ENCODE measurements at places on chromosomes 3 and 15. TPM values are rescaled to one million over a fixed set of nuclear protein-coding genes. Genes with fewer than 3 reads are reported as not detected.

DNA sequence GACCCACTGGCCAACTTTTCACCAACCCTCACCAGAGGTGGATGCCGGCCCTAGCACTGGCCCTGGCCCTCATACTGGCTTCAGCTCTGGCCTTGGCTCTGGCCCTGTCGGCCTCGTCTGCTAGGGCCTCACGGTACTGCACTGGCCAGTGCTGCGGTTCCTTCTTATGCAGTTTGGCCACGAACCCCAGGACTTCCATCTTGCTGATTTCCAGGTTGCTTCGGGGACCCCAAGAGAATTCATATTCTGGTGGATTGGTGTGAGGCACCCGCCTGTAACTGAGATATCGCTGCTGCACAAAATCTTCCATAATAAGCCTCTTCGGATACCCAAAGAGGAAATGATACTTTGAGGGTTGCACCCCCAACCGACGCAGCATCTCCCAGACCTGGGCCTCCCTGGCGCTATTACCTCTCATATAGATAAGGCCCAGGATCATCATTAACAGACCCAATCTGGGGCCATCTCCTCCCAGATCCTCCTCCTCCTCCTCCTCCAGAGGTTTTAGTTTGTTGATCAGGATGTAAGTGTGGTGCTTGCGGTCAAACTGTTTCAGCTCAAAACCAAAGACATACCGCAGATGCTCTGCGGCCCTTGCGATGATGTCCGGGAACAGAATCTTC is 883 bp downstream of the MAGEF1 start:
- H3K27ac ChIP-seq, result peak overlapping the region; percentile 79
- no peak for DNase-seq
- H3K27me3 ChIP-seq, result no peaks in the 10 kb centered on the region
- H3K4me3 ChIP-seq, result peak overlapping the region; percentile 91
- peaks cover 10% of the 10 kb centered on the region for H3K36me3 ChIP-seq
- H3K4me1 ChIP-seq, result peaks cover 14% of the 10 kb centered on the region

DNA sequence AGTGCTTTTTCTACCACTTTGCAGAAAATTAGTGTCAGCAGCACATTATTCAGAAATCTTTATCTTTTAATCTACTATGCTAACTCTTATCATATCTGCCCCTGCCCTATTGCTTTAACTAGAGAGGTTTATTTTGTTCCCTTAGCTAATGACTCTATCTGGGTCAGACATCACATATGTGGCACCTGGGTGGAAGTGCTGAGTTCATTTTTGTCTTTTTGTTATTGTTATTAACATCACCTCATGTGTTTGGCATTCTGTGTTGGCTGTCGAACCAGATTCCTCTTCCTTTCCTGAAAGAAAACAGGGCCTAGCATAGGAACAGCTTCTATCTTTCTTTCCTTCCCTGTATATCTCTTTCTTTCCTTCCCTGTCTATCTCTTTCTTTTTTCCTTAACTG is 100.7 kb downstream of the RBMS3 start:
- H3K36me3 ChIP-seq, result no peaks in the 10 kb centered on the region
- H3K27ac ChIP-seq, result no peak overlapping the region
- DNase-seq, result no peak
- H3K4me3 ChIP-seq, result no peak overlapping the region

MYO5A gene
- total RNA-seq, result 10.7 TPM

KATNBL1 gene
- total RNA-seq, result 40.4 TPM

GRCh38 chr3:105800320-105800719 is 68.5 kb downstream of the CBLB start:
- no peak overlapping the region for H3K27ac ChIP-seq
- no peak overlapping the region for H3K4me3 ChIP-seq
- H3K27me3 ChIP-seq, result no peaks in the 10 kb centered on the region

AGBL1 gene
- not detected for total RNA-seq

GRCh38 chr3:194330160-194330559 is 21.0 kb downstream of the CPN2 start:
- no peak overlapping the region for H3K4me3 ChIP-seq
- H3K27me3 ChIP-seq, result no peaks in the 10 kb centered on the region
- no peak overlapping the region for H3K27ac ChIP-seq
- peaks cover 19% of the 10 kb centered on the region for H3K4me1 ChIP-seq
- DNase-seq, result no peak

- no peak overlapping the region for H3K27ac ChIP-seq
- no peak overlapping the region for H3K4me3 ChIP-seq
- H3K4me1 ChIP-seq, result peaks cover under 1% of the 10 kb centered on the region
- no peak for DNase-seq
Measured at GRCh38 chr3:122623031-122623829, 45.8 kb downstream of the PARP15 start.

TMPRSS7 gene
- not detected for total RNA-seq

SPINK8 gene
- total RNA-seq, result not detected

GRCh38 chr3:38950581-38950980 is 101.2 kb downstream of the SCN11A start:
- H3K27me3 ChIP-seq, result 0 out of 2 replicates have a peak, but pooled peaks cover 15% of the 10 kb centered on the region
- H3K4me1 ChIP-seq, result no peaks in the 10 kb centered on the region
- no peaks in the 10 kb centered on the region for H3K36me3 ChIP-seq
- H3K4me3 ChIP-seq, result no peak overlapping the region

PLSCR2 gene
- not detected for total RNA-seq

CTXN2 gene
- total RNA-seq, result not detected

GRCh38 chr15:47477341-47477740 is 240.0 kb upstream of the SEMA6D start:
- H3K36me3 ChIP-seq, result no peaks in the 10 kb centered on the region
- no peaks in the 10 kb centered on the region for H3K4me1 ChIP-seq
- H3K27ac ChIP-seq, result no peak overlapping the region
- H3K4me3 ChIP-seq, result no peak overlapping the region

- H3K4me1 ChIP-seq, result peaks cover 22% of the 10 kb centered on the region
- no peaks in the 10 kb centered on the region for H3K36me3 ChIP-seq
- H3K4me3 ChIP-seq, result no peak overlapping the region
- peak; percentile 98 for DNase-seq
- no peaks in the 10 kb centered on the region for H3K27me3 ChIP-seq
Measured at GRCh38 chr15:78930577-78931388, 14.1 kb downstream of the CTSH start.
